ENCODE measurements at places on chromosomes 2 and 18.

DNA sequence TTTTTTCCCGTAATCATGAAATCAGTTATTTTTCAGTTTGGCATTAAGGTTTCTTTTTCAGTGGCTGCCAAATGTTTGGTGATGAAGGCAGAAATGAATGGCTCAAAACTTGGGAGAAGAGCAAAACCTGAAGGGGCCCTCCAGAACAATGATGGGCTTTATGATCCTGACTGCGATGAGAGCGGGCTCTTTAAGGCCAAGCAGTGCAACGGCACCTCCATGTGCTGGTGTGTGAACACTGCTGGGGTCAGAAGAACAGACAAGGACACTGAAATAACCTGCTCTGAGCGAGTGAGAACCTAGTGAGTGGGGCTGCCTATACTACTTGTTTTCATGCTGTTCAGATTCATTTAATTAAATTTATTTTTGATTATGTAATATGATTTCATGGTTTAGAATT, 29.2 kb upstream of the MSH2 start:
- peak; percentile 6 for DNase-seq

DNA sequence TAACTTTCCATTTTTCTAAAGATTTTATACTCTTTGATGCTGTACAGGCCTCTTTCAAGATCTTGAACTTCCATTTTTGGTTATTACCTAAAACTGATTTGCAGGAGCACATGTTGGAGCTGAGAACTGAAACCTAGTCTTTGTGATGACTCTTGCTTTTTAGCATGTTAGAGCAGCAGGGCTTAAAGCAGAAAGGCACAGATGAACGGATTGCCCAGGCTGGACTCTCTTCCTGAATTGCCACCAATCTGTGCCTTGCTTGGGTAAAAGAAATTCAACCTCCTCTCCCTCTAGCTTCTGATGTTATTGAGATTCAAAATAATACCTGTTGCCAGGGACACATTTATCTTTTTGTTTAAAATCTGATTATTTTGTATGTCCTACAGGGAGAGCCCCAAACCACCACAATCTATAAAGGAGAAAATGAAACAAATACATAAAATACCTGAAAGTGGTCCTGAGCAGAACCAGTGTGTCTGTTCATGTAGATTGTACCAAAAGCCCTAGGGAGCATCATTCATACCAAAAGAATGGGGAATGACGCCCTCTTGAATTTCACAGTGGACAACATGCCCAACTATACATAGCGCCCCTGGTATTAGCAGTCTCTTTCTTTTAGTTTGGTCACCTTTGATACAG, 277.0 kb upstream of the MAP2 start:
- no peak for DNase-seq

GRCh38 chr2:157324331-157324843, 1.2 kb downstream of the ERMN start:
- DNase-seq, result no peak

GRCh38 chr2:196200557-196200956, 29.2 kb upstream of the STK17B start:
- no peak for DNase-seq

- no peak for DNase-seq
Observed at GRCh38 chr2:208097801-208098200, 26.5 kb downstream of the CRYGD start.

GRCh38 chr2:40043641-40044040, 264.6 kb upstream of the THUMPD2 start:
- no peak for DNase-seq

GRCh38 chr2:38945911-38946310, 56.2 kb downstream of the ARHGEF33 start:
- DNase-seq, result no peak

DNA sequence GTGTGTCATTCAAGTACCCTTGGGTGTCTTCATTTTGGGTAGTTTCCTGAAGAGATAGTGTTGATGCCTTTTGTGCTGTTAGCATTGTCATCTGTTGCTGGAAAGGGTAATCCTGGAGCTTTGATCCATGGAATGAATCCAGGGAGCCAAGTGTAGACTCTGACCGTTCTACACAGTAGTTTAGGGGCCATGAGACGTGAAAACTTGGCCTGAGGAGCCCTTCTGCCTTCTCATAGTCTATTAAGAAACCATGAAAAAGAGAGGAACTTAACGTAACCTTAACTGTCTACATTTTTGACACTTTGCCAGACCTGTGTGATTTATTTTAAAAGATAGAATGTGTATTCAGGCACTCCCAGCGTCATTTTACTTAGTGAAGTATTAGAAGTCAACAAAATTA, 194.0 kb downstream of the BABAM2 start:
- no peak for DNase-seq

- no peak for DNase-seq
Observed at GRCh38 chr2:166170356-166170755, 42.5 kb upstream of the SCN1A start.

- DNase-seq, result no peak
Observed at GRCh38 chr2:73908689-73909652, 16.2 kb downstream of the ACTG2 start.

GRCh38 chr2:179671043-179671981, 190.1 kb downstream of the ZNF385B start:
- no peak for DNase-seq

DNA sequence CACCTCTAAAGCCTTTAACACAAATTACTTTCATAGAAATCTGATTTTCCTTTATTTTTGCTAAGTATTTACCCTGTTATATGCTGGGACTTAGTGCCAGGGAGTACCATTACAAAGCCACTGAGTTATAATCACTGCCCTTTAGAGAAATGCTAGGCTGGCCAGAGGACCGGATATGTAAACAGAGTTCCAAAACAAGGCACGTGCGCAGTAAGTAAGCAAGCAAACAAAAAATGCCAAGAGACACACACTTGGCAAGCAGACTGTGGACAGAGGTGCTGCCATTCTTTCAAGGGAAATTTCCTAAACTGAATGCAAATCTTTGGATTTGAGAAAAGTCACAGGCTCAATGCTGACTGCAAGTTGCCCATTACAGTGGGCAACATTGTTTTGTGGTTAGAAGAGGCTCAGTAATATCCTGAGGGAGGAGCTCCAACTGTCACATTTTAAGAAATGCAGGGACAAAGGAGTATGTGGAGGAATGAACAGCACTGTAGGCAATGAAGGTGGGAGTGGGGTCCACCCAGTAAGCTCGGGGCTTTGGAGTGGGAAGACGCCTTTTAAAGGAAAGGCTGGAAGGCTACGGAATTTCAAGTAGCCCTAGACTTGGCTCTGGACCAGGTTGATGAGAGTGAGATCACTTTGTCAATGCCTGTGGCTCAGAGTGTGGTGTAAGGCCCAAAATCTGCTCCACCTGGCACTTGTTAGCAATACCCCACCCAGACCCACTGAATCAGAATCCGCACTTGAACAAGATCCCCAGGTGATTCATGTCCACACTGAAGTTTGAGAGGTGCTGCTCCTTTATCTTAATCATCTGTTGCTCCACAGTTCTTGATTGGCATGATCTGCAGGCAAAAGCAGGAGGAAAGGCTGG, 2.1 kb upstream of the PARD6G start:
- no peak for DNase-seq

GRCh38 chr2:218981390-218981880, 3.5 kb downstream of the FEV start:
- DNase-seq, result no peak

DNA sequence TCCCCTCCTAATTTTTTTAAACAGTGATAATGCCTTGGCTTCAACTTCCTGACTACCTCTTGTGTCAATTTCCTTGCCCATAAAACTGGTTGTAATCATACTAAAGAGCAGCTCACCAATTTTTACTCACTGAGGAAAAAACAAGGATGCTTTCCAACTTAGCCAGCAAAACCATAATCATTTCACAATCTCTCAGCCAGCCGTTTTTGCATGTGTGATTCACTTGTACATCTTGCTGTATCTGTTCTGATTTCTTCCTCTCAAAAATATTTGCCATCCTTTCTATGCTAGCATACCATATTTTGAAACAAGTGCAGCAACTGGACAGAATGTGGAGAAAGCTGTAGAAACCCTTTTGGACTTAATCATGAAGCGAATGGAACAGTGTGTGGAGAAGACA, 60.7 kb downstream of the RAB27B start:
- no peak for DNase-seq

GRCh38 chr2:193276560-193276959, 1081.8 kb upstream of the TMEFF2 start:
- DNase-seq, result no peak

GRCh38 chr2:28282861-28283646, 109.6 kb upstream of the FOSL2 start:
- no peak for DNase-seq

DNA sequence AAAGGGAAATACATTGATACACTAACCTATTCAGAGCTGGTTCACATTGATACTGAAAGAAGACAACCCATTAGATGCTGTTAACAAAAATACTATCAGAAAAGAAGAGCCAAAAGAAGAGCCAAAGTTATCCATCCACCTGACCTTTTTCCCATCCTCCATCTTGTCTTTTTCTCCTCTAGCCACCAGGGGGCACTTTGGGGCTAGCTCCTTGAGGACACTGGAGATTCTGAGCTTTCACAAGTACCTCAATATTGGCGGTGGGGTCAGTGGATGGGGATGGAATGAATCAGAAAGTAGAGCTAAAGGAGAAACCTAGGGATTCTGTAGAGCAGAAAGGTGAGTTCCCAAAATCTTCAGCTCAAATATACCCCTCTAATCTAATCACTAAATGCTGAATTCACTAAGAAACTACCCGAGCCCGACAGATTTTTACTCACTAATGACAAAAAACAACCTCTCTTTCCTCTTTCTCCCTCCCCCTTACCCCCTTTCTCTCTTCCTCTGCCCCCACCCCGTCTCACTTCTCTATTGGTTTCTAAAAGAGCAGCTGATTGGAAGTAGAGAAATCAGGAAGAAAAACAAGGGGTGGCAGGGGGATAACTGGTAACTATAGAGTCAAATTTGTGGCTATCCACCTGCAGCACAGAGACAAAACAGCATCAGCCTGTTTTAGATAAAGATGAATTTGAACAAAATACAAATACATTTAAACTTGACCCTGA, 203.3 kb downstream of the TCF4 start:
- no peak for DNase-seq

DNA sequence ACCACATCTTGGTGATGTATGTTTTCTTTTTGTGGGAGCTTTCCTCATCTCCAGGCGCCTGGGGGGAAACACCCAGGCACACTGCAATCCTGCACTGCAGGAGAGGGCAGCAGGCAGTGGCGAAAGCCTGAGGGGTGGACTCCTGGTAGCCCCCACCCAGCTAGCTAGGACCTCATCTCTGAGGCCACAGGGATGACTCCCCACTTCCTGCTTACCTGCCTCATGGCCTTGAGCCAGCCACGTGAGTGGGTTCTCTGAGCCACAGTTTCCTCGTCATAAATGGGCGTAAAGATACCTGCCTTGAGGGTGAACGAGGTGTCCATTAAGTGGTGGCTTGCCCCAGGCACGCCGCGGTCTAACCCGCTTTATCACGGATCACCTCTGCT, 19.1 kb downstream of the TRAF3IP1 start:
- no peak for DNase-seq

DNA sequence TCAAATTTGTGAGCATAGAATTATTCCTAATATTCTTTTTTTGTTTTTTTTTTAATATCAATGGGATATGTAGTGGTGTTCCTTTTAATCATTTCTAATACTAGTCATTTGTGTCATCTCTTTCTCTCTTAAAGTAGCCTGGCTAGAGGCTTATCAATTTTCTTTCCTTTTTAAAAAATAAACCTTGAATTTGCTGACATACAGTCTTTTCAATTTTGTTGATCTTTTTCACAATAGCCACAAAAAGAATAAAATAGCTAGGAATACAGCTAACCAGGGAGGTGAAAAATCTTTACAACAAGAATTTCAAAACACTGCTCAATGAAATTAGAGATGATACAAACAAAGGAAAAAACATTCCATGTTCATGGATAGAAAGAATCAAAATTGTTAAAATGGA, 192.6 kb downstream of the ARL6IP6 start:
- DNase-seq, result no peak

- peak; percentile 28 for DNase-seq
Observed at GRCh38 chr2:99072551-99072950, 69.0 kb upstream of the C2orf15 start.

DNA sequence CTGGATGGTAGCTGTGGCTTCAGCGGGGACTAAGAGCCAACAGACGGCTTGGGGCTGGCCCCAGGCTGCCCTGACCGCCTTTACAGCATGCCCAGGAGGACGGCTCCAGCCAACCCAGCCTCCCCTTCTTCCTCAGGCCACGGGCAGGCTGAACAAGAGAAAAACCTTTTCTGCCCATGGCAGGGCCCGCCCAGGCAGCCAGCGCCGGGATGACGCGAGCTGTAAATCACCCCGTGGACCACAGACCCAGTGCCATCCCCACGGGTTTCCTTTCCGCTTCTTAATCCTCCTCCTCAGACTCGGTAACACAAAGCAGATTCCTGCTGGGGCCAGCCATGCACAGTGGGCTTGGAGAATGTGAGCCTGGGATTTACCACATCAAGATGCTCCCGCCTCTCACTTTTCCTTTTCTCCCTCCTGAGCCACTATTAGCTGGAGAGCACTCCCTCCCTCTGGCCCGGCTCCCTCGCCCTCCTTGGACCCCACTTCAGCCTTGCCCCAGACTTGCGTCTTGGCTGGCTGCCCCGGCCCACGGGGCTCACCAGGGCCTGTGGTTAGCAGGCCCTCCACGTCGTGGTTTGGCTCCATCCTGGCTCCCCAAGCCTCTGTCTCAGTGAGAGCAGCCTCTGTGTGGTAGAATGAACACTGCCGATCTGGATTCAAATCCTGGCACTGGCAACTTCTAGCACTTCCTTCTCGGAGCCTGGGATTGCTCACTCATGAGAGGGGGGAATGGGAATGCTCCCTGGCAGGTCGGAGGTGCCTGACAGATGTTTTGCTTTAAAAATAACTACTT, 31.4 kb downstream of the ATOH8 start:
- DNase-seq, result no peak

GRCh38 chr2:168639441-168639898, 163.0 kb upstream of the NOSTRIN start:
- DNase-seq, result no peak

DNA sequence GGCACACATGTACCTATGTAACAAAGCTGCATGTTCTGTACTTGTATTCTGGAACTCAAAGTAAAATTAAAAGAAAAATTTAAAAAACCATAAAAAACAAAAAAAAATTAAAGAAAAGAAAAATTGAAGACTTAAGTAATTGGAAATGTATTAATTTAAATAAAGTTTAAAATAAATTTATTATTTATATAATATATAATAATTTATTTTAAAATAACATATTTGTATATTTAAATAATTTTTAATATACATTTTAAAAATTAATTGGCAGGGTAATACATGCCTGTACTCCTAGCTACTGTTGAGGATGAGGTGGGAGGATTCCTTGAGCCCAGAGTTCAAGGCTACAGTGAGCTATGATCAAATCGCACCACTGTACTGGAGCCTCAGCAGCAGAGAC, 1830.6 kb upstream of the CELF4 start:
- no peak for DNase-seq

DNA sequence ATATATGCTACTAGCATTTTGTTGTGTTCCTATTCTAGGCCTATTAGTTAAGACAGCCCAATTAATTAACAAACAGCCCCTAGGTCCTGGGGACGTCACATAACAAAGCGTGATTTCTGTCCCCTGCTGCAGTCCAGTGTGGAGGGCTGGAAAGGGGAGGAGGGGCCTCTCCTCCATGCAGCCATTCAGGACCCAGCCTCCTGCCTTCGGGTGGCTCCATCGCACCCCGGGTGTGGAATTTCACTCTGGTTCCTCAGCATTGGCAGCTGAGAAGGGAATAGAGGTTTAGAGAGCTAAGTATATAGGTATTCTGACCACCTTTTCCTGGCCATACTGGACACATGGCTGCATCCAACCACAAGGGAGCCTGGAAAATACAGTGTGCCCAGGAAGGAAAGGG, 42.4 kb downstream of the MC2R start:
- no peak for DNase-seq

GRCh38 chr2:95700519-95700918, 108.7 kb downstream of the TRIM43 start:
- no peak for DNase-seq
